ENCODE measurements at places on chromosomes 7 and 10.

- no peak for DNase-seq
Observed at GRCh38 chr10:79188154-79188965, 119.6 kb downstream of the ZMIZ1 start.

DNA sequence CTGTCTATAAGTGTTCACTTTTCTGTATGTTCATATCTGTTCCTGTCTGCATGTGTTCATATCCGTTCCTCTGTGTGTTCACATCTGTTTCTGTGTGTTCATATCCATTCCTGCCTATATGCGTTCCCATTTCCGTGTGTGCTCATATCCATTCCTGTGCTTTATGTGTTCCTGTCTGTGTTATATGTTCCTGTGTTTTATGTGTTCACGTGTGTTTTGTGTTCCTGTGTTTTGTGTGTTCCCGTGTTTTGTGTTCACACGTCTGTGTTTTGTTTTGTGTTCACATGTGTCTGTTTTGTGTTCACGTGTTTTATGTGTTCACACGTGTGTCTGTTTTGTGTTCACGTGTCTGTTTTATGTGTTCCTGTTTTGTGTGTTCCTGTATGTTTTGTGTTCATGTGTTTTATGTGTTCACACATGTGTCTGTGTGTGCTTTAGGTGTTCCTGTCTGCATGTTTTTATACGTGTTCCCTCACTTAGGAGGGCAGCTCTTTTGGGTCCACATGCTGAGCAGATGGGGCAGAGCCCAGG lies 42.2 kb upstream of the CNPY1 start:
- no peak for DNase-seq

DNA sequence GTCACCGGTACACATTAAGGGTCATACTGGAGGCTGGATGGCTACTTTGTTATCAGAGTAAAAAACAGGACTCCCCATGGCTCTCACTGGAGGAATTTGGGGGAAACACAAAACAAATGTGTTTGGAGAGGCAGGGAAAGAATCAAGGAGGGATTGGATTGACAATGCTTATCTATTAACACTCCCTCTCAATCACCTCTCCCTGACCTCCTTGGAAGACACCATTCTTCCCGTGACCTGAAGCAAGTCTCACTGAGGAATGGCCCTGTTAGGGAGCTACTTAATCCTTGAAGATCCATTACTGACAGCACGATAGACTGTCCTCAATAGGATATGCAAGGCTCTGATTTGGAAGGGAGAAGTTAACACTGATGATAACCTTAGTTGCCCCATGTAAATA lies 242.1 kb upstream of the PTN start:
- no peak for DNase-seq

GRCh38 chr7:127221731-127222130 lies 31.0 kb downstream of the GRM8 start:
- DNase-seq, result no peak

DNA sequence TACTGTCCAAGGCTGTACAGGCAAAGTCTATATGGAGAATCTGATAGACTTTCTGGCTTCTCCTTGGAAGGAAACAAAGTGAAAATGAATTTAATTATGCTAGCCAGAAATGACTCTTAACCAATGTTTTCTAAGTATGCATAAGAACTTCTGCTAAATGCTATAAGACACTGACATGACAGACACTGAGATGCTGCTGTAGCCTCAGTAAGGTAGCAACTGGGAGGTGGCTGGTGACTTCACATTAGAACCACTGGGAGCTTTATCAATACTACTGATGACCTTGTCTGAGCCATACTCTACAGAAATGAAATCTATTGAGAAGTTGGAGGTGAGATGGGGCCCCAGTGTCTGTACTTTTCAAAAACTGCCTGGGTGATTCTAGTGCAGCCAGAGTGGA lies 188.6 kb downstream of the ZNF365 start:
- no peak for DNase-seq

DNA sequence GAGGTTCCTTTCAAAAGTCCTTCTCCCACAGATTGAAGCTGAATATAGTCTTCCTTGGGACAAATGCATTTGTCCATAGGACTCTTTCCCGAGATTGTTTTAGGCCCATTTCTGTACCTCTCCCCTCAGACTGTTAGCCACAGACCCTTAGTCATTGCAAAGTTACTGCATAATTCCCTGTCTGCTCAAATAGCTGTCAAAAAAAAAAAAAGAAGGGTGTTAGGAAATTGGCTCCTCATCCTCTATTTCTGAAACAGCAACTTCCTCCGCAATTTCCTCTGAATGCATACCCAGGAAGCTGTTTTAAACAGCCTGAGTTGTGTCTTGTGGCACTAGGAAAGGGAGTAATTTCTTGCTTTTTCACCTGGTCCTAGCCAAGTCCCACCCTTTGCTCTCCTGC lies 5.4 kb downstream of the LRRC4 start:
- DNase-seq, result no peak

- peak; percentile 8 for DNase-seq
Observed at GRCh38 chr7:7884855-7885254, 83.7 kb upstream of the GLCCI1 start.

DNA sequence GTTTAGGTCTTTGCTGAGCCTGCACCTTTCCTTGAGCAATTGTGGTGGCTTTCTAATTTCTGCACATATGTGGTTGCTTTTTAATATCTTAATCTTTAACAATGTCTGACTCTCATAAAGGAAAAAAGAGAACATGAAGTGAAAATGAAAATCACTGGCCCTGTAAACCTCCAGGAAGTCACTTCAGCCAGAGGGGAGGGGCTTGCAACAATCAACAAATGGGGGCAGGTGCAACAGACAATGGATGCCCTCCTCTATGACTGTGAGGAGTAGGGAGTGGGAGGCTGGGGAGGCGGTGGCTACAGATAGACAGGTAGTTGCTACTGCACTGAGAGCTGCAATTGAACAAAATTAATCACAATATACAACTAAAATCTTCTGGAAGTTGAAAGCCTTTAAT lies 1377.4 kb downstream of the XPNPEP1 start:
- DNase-seq, result no peak

GRCh38 chr7:116540743-116541142 lies 15.9 kb downstream of the CAV1 start:
- DNase-seq, result no peak

- no peak for DNase-seq
Observed at GRCh38 chr10:18436902-18437301, 214.5 kb downstream of the NSUN6 start.

DNA sequence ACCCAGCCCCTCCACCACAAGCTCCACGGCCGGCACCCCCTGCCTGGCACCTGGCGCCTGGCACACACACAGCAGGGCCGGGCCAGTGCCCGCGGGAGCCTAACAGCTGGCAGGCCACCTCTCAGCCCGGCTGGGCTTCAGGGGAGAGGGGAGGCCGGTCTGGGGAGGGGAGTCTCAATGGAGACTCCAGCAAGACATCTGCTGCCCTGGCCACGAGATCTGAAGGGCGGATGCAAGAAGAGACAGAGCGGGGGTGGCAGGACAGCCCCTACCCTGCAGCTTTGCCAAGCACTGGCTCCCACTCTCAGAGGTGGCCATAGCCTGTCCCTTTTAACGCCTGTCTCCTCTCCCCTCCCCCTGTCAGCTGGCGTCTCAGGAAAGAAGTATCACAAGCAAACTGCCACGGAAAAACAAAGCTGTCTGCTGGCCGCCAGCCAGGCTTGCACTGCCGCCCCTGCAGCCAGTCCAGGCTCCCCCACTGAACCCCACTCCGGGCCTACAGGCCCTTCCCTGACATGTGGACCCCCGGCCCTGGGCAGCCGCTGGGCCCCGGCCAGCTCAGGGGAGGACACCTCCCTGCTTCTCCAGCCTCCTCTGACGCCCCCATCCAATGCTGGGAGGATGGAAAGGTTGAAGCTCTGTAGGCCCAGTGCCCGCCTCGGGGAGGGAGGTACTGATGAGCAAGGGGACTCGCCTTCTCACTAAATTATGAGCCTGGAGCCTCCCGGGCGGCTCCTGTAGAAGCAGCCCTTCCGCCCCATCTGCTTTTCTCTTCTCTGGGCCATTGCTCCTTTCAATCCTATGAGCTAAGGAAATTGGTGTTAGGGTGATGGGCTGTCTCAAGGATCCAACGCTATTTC lies 178.4 kb downstream of the ARHGAP12 start:
- no peak for DNase-seq

DNA sequence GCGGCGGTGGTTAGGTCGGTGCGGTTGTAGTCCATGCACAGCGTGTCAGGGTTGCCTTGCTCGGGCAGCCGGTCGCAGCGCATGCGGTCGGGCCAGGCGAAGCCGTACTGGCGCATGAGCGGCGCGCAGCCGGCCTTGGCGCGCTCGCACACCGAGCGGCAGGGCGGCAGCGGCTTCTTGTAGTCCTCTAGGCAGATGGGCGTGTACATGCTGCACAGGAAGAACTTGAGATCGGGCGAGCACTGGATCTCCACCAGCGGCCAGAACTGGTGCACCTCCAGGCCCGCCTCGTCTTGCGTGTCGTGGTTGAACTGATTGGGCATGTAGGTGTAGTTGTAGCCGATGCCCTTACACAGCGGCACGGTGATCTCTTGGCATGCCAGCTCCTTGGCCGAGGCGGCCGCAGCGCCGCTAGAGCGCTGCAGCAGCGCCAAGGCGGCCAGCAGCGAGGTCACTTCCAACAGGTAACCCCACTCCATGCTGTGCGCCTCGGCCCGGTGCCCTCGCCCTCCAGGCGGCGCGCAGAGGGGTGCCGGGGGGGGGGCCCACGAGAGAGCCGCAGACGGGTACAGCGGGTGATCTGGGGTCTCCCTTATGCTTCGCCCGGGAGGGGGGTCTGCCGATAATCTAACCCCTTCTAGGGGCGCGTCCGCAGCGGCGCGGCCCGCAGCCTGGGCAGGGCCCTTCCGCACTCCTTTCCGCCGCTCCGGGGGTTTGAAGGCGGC lies 983 bp downstream of the FZD8 start:
- peak; percentile 63 for DNase-seq

DNA sequence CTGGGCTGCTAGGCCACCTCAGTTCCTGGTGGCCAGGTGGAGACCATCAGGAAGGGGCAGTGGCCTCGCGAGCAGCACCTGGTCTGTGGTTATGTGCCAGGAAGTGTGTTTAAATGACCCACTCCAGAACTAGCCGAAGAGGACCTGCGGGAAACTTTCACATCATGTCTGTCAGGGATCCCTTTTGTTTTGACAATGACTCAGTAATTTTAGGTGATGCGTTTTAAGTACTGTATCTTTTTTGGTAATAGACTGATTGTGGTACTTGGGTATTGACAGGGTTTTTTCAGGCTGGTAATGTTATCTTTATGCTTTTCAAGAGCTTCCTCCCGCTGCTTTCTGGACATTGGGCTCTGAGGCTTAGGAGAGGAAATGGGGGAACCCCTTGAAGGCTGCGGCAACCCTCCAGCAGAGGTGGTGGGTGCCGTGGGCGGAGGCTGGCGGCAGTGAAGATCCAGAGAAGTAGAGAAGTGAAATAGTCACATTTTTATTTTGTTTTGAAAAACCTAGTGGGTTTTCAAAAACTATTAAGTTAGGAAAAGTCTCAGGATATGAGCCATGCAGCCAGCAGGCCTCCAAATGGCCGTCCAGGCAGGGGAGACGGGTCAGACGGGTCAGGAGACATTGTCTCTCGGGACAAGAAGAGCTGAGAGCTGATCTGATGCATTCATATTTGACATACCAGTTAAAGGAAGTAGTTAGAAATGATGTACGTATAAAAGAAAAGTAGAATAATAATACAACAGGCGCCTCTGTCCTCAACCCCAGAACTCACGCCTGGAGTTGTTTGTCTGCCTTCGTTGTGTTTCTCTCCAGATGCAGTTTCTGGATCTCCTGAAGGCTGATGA lies 27.7 kb downstream of the PPP2R2D start:
- no peak for DNase-seq

DNA sequence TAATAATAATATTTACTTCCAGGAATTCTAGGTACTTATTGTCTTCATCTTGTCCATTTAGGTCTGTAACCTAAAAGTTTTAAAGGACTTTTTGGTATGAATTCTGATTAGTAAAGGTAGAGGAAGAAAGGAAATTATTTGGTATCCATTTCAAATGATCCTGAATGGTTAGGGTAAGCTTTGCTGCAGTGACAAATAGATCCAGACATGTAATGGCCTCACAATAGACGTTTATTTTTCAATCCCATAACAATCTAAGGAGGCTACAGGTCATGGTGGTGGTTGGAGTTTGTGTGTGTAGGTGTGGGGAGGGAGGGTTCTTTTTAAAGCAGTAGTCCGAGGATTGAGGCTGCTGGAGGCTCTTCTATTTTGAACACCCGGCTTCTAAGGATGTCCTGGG lies 5.3 kb downstream of the FBH1 start:
- DNase-seq, result no peak

DNA sequence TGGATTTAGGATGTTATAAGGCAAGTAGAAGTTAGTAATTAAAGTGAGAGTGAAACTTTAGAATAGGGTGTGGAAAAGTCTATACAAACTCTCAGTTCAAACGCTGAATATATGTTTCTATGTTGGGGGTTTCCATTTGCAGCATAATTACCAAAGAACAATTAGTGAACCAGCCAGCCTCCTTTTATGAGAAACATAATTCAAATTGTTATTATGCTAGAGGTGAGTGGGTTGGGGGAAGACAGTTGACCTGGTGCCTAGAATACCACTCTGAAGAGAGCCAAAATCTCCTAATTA lies 435.8 kb downstream of the MDFIC start:
- DNase-seq, result no peak

GRCh38 chr10:131195116-131195515 lies 116.4 kb downstream of the TCERG1L start:
- no peak for DNase-seq

DNA sequence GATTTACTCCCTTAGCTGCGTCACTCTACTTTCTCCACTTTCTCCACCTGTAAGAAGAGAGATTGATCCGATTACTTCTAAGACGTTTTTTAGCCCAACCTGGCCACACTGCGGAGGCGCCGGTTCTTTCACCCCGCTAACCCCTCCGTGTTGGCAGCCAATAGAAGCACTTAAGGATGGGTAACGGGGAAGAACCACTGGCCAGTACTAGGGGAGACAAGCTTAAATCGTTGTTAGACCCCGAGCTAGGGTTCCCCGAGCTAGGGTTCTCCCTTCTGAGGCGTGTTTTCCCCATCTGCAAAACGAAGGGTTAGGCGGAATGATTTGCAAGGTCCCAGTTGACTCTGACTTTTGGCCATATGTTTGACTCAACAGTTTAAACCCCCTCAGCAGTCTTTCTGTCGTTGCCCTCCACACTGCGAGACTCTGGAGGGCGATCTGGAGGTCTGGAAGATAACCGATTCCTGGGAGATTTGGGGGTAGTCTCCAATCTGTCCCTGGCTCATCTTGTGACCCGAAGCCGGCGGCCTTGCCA lies 644 bp downstream of the UMAD1 start:
- DNase-seq, result no peak

GRCh38 chr10:16773334-16773733 lies 43.9 kb downstream of the RSU1 start:
- no peak for DNase-seq

GRCh38 chr7:122885583-122886356 lies 490 bp downstream of the CADPS2 start:
- DNase-seq, result peak; percentile 14
